ENCODE measurements at places on chromosomes 7 and 10. TPM values are rescaled to one million over a fixed set of nuclear protein-coding genes. Genes with fewer than 3 reads are reported as not detected.

- no peak for DNase-seq
Measured at GRCh38 chr7:196283-196682, 3.9 kb downstream of the FAM20C start.

DNA sequence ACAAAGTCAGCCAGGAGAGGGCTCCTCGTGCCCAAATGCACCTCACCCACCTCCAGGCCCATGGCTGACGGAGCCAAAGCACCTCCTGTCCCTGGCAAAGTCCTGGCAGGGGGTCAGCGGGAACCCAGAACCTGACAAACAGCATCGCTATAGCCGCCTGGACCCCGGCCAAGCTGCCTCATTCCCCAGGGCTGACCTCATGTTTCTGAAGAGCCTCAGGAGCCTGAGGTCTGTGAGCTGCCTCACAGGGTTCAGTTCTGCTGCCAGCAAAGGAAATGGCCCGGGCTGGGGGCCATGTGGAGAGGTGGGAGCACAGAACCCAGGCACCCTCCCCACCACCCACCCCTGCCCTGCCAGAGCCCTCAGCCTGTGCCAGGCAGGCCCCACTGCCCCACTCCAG, 4.2 kb upstream of the NANOS1 start:
- DNase-seq: peak; percentile 68

DNA sequence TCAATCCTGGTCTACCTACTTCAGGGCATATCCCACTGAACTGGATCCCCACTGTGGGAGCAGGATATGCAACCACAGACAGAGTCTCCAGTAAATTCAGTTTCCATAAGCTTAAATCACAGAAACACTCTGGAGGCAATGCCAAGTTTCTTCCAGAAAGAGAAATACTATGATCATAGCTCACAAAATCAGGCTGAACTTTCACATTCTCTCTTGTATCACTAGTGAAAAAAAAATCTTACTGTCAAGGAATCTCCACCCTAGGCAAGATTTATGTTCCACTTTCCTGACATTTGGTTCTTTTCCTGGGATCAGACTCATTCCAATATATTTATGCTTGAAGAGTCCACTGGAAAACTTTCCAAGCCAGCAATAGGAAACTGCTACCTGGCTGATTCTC, 749.0 kb downstream of the SUGCT start:
- no peak for DNase-seq

DNA sequence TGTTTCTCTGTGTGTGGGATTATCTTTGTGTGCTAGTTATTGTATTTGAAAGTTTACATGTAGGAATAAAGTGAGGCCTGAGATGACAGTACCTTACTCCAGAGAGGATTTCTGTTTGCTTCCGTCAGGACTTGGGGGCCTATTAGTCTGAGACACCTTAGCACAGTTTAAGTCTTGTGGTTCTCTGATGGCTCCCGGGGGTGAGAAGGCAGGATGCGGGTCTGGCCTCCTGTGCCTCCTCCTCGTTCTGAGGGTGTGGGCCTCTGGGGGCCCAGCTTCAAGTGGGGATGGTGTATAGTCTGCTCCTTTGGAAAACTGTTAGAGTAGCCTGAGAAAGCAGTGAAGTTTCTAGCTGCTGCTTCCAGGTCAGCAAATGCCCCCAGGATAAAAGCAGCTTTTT, 12.4 kb downstream of the MTURN start:
- no peak for DNase-seq

DNA sequence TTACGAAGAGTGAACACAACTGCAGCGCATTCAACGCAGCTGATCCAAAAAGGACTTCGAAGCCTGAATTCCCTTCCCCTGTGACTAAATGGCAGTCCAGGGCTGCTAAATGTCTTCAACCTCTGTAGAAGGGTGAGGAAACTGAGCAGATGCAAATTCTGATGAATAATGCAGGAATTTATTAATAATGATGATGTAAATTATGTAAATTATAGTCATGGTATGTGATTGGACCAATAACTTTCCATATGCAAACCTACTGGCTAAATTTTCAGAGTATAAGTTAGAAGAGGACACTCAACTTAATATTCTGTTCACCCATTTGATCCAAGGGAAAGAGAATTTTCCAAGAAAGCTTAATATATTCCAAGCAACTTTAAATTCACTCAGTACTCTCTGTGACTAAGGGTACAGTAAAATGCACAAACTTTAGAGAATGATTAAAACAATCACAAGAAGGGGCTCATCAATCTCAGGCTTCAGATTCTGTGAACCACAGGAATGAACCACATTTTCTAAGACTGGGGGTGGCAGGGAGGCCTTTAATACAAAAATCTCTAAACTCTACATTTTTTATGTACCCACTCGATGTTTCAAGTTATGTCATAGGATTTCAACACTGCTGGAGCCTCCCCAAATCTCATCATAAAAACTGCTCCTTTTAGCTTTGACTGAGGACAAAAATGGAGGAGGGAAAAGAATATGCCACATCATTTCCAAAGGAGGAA, 3.5 kb downstream of the FGFR2 start:
- no peak for DNase-seq

DNA sequence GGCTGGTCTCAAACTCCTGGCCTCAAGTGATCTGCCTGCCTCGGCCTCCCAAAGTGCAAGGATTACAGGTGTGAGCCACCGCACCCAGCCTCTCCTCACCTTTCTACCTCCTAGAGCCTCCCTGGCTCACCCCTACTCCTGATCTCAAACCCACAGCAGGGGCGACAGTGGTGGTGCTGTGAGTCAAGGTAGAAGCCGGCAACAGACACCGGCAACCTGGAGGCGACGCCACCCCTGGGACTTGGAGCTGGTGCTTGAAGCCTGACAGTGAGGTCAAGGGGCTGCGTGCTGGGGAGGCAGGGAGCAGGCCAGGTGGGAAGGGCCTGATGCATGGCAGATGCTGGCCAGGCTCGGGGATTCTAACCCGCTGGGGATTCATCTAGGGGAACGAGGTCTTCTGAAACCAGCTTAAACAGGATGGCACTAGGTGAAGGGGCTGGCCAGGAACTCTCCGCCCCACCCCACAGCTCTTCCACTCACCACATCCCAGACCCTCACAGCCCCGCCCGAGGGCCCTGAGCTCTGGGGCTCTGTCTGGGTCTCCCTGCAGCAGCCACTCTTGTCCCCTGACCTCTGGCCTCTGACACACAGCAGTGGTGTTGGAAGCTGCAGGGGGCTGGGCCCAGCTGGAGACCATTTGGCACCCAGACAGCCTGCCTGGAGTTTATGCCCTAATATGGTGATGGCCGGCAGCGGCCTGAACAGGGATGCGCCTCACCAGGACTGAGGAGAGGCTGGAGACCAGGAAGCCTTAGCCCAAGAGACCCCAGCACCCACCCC, 16.4 kb downstream of the KCNH2 start:
- DNase-seq: no peak

DNA sequence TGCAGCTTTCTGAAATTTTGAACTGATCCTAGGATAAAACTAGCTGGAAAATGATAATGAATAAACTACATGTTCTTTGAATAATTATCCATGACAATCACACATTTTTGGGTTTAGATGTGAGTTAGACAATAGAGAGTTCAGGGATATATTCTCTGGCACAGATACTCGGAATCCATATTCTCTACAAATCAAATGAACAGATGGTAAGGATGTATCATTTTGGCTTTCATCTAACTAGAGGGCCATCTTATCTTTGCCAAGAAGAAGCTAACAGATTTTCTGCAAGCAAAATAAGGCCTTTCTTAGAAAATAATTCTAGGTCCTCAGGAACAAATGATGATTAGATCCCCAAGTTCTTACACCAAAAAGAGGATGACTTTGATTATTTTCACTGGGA, 355.9 kb upstream of the C7orf33 start:
- no peak for DNase-seq

DNA sequence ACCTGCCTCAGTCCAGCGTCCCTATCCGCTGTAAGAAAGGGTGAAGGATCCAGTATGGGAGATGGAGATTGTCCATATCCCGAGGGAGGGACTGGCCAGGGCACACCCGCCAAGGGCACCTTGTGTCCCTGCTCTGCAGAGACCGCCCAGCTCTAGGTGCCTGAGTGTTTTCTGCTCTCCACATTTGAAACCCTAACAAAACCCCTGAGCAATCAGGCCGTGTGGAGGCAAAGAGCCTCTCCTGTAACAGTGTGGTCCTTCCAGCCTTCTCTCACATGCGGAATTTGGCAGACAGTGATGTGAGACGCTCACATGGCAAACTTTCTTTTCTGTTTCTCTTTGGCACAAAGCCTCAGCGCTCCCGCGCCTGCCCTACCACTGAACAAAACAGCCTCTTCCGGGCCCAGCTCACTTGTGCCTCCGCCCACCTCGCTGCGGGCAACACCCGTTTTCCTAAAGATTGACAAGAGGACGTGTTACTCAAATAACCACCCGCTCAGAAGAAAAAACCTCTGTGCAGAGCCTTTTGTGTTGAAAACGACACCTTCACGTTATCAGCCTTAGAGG, 514.8 kb downstream of the DNAJB6 start:
- peak; percentile 62 for DNase-seq

DNA sequence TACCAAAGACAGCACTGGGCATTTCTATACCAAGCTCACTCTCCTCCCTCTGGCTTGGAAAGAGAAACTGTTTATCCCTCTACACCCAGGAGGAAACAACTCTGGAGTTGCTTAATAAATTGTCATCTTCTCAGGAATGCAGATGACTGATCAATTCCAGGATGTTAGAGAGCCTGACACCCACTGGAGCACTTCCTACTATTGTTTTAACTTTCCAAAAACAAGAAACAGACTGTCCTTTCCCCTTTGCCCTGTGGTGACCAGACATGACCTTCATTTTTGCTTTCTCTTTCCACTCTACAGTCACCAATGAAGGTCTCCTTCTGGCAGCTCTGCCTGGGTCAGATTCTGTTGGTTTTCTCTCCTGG, 19.6 kb downstream of the GIMAP4 start:
- DNase-seq: no peak

DNA sequence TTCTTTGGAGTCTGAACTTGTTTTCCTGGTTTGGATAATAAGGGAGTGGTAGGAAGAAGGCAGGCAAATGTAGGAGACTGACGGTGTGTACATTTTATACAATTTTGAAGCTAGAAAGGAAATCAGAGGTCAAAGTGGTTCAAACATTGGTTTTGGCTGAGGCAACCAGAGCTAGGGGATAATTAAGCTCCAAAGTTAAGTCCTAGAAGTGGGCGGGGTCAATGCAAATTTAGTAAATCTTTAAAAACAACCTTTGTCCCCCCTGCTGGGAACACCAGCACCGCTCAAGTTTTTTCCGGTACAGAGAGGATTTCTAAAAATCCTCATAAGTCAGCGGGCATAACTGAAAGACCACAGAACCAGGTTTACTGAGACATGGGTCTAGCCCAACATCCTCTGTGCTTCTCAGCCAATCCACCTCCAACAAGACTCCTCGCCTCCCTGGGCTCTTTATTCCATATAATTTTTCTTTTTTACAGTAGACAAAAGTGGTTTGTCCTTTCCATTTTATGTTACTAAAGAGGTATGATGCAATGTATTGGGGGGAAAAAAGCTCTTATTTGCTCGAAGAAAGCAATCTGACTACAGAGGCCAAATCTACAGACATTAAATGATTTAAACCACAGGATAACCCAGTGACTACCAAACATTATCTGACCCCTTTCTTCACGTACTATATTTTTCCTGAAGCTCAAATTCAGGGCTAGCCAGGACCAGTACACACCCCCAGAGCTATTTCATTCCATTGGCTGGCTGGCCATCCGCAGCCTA, 1.6 kb downstream of the GLUD1 start:
- DNase-seq: no peak

DNA sequence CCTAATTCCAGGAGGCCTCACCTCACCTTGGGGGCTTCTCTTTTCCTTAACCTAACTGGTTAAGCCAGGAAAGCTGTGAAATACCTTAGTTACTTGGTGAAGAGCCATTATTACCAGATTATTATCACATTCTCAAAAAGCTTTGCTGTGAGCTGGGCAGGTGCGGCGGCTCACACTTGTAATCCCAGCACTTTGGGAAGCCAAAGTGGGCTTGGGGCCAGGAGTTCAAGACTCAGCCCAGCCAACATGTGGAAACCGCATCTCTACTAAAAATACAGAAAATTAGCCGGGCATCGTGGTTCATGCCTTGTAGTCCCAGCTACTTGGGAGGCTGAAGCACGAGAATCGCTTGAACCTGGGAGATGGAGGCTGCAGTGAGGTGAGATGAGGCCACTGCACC, 102.4 kb upstream of the KLF6 start:
- no peak for DNase-seq

- DNase-seq: no peak
Measured at GRCh38 chr10:75428434-75429158, 2.8 kb upstream of the LRMDA start.

GRCh38 chr7:41103331-41103730, 599.6 kb downstream of the INHBA start:
- no peak for DNase-seq

GRCh38 chr7:29330136-29330535, 135.6 kb downstream of the CHN2 start:
- DNase-seq: no peak

DNA sequence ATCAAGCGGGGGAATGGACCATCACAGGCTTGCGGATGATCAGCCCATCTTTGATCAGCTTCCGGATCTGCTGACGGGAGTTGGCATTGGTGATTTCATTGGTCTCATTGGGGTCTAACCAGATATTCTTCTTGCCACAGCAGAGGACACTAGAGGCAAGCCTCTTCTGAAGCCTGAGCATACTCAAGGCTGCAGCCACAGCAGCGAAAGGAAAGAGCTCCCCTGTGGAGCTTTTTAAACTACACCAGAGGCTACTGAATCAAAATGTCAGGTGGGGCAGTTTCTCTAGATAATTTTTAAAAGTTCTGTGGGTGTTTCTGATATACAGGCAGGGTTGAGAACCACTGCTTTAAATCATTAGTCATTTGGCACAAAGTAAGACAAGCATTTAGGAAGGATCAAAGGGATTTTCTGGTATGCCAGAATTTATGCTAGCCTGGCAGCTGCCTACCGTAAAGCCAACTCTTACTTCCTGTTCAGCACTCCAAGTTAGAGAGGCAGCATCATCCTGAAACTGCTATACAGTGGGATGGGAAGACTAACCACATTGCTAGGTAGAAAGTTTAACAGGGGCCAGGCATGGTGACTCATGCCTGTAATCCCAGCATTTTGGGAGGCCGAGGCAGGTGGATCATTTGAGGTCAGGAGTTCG, 7.0 kb downstream of the NAPEPLD start:
- no peak for DNase-seq

ACTL6B gene
- not detected for total RNA-seq

GHITM gene
- total RNA-seq: 307 TPM

SPDYE1 gene
- not detected for total RNA-seq

ADCY1 gene
- 0.42 TPM for total RNA-seq

BTBD16 gene
- total RNA-seq: 0.55 TPM

FGFR2 gene
- total RNA-seq: 0.31 TPM

PTPN20 gene
- total RNA-seq: 0.84 TPM

FRMD4A gene
- 7.1 TPM for total RNA-seq

UCMA gene
- total RNA-seq: not detected

GRID1 gene
- total RNA-seq: 0.36 TPM

PRF1 gene
- total RNA-seq: 2.1 TPM

ERLIN1 gene
- 7.2 TPM for total RNA-seq

OAT gene
- 29.7 TPM for total RNA-seq

Data from gastrocnemius medialis (tissue), 4 donors.